Neural progenitor cell (in vitro differentiated cells): ENCODE measurements at places on chromosomes 2 and 18.

DNA sequence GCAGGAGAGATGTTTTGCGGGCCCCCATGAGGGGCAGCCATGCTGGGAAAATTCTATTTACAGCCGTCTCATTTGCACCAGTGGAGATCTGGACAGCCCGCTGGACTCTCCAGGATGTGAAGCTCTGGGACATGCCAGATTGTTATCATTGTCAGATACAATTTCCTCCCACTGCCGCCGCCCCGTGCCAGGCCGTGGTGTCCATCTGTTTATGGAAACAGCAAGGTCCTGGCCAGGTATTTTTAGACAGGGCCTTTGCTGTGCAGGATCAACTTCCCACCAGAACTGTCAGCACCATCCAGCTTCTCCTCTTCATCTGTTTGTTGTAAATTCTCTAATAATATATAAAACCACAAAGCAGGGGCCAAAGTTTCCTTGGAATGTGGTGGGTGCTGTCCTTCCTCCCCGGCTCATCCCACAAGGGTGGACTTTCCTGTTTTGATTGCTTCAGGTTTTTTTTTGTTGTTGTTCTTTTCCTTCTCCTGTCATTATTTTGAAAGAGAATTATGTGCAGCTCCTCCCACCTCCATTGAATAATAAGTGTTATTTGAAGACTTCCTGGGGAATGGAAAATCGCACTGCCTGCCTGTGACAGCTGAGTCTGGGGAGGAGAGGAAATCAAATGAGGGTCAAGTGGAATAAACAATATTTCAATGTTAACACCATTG, 398.1 kb downstream of the TNS1 start:
- H3K4me1 ChIP-seq = peaks cover 6% of the 10 kb centered on the region
- H3K27ac ChIP-seq = no peak overlapping the region
- H3K27me3 ChIP-seq = no peaks in the 10 kb centered on the region

GRCh38 chr2:10831400-10831985, 18.9 kb upstream of the PDIA6 start:
- no peaks in the 10 kb centered on the region for H3K4me1 ChIP-seq
- no peaks in the 10 kb centered on the region for H3K36me3 ChIP-seq
- H3K27me3 ChIP-seq = peaks cover 38% of the 10 kb centered on the region
- H3K27ac ChIP-seq = no peak overlapping the region
- no peak for DNase-seq

DNA sequence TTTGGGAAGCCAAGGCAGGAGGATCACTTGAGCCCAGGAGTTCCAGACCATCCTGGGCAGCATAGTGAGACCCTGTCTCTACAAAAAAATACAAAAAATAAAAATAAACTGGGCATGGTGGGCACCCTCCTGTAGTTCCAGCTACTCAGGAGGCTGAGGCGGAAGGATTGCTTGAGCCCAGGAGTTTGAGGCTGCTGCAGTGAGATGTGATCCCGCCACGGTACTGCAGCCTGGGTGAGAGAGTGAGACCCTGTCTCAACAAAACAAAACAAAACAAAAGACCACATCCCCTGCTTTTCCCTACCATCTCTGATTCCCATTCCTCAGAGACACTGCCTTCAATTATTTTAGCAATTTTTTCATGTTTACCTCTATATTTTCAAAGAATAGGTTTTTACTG, 3.9 kb upstream of the RNF103 start:
- DNase-seq = no peak
- H3K27ac ChIP-seq = no peak overlapping the region
- no peaks in the 10 kb centered on the region for H3K27me3 ChIP-seq
- H3K4me1 ChIP-seq = peaks cover 13% of the 10 kb centered on the region
- no peaks in the 10 kb centered on the region for H3K36me3 ChIP-seq

DNA sequence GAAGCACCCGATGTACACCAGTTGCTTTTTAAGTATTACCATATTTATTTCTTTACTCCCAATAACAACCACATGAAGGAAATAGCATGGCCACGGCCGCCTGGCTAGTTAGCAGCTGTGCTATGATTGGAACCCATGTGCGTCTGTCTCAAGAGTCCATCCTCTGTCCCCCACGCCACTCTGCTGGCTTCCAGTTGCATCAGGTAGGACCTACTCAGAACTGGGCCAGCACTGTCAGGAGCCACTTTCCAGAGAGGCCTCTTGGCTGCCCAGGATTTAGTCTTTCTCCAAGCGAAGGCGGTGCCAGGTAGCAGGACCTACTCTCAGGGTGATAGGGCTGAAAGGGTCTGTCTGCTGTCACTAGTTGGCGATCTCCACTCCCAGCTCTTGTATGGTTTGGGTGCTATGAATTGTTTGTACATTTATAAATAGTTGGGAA, 22.1 kb downstream of the ASB18 start:
- H3K36me3 ChIP-seq = no peaks in the 10 kb centered on the region
- no peak for DNase-seq
- H3K4me1 ChIP-seq = peaks cover 9% of the 10 kb centered on the region
- no peak overlapping the region for H3K4me3 ChIP-seq
- H3K27me3 ChIP-seq = peaks cover 27% of the 10 kb centered on the region
- no peak overlapping the region for H3K27ac ChIP-seq

GRCh38 chr2:81148323-81148722, 843.8 kb upstream of the LRRTM1 start:
- no peak overlapping the region for H3K27ac ChIP-seq
- H3K36me3 ChIP-seq = no peaks in the 10 kb centered on the region
- DNase-seq = no peak
- H3K27me3 ChIP-seq = no peaks in the 10 kb centered on the region
- H3K4me3 ChIP-seq = no peak overlapping the region

DNA sequence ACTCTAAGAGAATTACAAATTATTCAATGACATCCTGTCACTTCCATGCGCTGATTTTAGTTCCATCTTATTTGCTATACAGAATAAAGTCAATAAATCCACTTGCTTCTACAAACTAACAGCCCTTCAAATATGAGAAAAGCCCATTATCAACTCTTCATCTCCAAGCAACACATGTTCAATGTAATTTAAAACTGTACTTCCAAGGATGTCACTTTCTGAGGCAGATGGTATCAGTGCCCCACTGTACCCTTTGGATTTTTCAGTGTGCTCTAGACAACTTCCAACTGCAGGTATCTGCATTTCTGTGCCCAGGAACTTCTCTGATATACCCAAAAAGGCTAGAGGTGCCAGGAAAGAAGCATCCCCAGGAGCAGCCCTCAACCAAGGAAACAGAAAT, 87.6 kb downstream of the SMAD2 start:
- no peak overlapping the region for H3K27ac ChIP-seq
- no peaks in the 10 kb centered on the region for H3K4me1 ChIP-seq
- no peak overlapping the region for H3K4me3 ChIP-seq
- H3K27me3 ChIP-seq = no peaks in the 10 kb centered on the region
- no peak for DNase-seq

DNA sequence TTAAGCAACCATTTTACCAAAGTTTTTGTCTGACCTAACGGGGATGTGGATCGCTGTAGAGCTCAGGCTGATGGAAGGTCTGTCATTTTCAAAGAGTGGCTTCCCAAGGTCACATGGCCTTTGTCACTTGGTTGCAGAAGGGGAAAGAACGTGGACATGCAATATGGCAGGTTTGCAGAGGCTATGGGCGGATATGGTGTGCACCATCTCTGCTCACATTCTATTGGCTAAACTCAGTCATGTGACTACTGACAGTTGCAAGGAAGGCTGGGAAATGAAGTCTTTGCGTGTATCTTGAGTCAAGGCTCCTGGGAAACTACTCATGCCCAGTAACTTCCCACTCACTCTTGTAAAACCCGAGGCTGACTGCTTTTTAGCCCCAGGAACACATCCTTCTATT, 96.8 kb downstream of the ST6GAL2 start:
- no peak overlapping the region for H3K27ac ChIP-seq
- peaks cover 15% of the 10 kb centered on the region for H3K4me1 ChIP-seq
- H3K4me3 ChIP-seq = no peak overlapping the region
- no peaks in the 10 kb centered on the region for H3K36me3 ChIP-seq
- no peak for DNase-seq
- H3K27me3 ChIP-seq = no peaks in the 10 kb centered on the region

DNA sequence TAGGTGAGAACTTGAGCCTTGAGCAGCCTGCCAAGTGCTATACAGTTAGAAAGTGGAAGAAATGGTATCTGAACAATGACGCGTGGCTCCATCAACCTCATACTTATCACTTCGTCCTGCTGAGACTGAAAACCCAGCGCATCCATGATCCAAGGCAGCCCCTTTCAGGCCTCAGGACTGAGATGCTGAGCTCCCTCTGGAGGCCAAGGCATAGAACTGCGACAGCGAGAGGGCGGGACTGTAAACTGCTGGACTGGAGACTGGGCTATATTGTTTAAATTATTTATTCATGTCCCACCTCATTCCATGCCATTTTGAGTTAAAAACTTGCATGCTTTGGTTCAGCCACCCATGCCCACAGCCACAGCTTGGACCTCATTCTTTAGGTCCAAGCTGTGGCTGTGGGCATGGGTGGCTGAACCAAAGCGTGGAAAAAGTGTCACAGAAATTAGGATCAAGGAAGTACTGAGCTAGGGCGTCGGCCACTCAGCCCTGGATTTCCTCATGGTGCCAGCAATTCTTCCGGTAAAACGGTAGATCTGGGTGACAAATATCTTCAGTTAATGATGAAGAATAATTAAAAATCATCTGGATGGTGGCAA, 195.5 kb downstream of the L3MBTL4 start:
- H3K27ac ChIP-seq = no peak overlapping the region
- peak; percentile 87 for DNase-seq
- H3K4me1 ChIP-seq = no peaks in the 10 kb centered on the region
- H3K36me3 ChIP-seq = no peaks in the 10 kb centered on the region
- H3K4me3 ChIP-seq = no peak overlapping the region

GRCh38 chr2:31266804-31267203, 32.9 kb downstream of the EHD3 start:
- DNase-seq = no peak
- no peak overlapping the region for H3K27ac ChIP-seq
- H3K4me1 ChIP-seq = no peaks in the 10 kb centered on the region
- H3K4me3 ChIP-seq = no peak overlapping the region

- H3K27ac ChIP-seq = no peak overlapping the region
- no peaks in the 10 kb centered on the region for H3K4me1 ChIP-seq
- no peaks in the 10 kb centered on the region for H3K27me3 ChIP-seq
- no peak overlapping the region for H3K4me3 ChIP-seq
- no peaks in the 10 kb centered on the region for H3K36me3 ChIP-seq
Measured at GRCh38 chr2:143251681-143252080, 122.5 kb downstream of the ARHGAP15 start.

GRCh38 chr2:20236496-20236895, 11.6 kb upstream of the SDC1 start:
- peaks cover 6% of the 10 kb centered on the region for H3K4me1 ChIP-seq
- H3K4me3 ChIP-seq = no peak overlapping the region
- H3K27ac ChIP-seq = no peak overlapping the region
- no peaks in the 10 kb centered on the region for H3K27me3 ChIP-seq

- H3K4me1 ChIP-seq = no peaks in the 10 kb centered on the region
- H3K4me3 ChIP-seq = peak overlapping the region; percentile 68
- H3K36me3 ChIP-seq = no peaks in the 10 kb centered on the region
- no peak for DNase-seq
- H3K27me3 ChIP-seq = no peaks in the 10 kb centered on the region
Measured at GRCh38 chr2:241734208-241734466, 293 bp upstream of the D2HGDH start.

- H3K4me1 ChIP-seq = no peaks in the 10 kb centered on the region
- DNase-seq = no peak
- H3K4me3 ChIP-seq = no peak overlapping the region
- no peaks in the 10 kb centered on the region for H3K36me3 ChIP-seq
- H3K27me3 ChIP-seq = no peaks in the 10 kb centered on the region
Measured at GRCh38 chr2:146837857-146838256, 1007.0 kb upstream of the ACVR2A start.

- peaks cover 6% of the 10 kb centered on the region for H3K27me3 ChIP-seq
- no peak for DNase-seq
- no peak overlapping the region for H3K27ac ChIP-seq
- no peaks in the 10 kb centered on the region for H3K36me3 ChIP-seq
- H3K4me3 ChIP-seq = no peak overlapping the region
- peaks cover 7% of the 10 kb centered on the region for H3K4me1 ChIP-seq
Measured at GRCh38 chr2:120632796-120633646, 102.6 kb upstream of the GLI2 start.

GRCh38 chr2:95025406-95026319, at the start of gene MAL:
MAL (plus strand) TSS chr2:95025708; CDS start chr2:95025793, 85 bp downstream.
- no peaks in the 10 kb centered on the region for H3K36me3 ChIP-seq
- peak; percentile 31 for DNase-seq
- H3K4me3 ChIP-seq = peak within 1 kb of the TSS; percentile 17
- H3K27me3 ChIP-seq = peaks cover 49% of the 10 kb centered on the region
- H3K27ac ChIP-seq = no peak within 1 kb of the TSS
- H3K4me1 ChIP-seq = no peaks in the 10 kb centered on the region

- H3K4me3 ChIP-seq = no peak overlapping the region
- no peaks in the 10 kb centered on the region for H3K36me3 ChIP-seq
- H3K27me3 ChIP-seq = no peaks in the 10 kb centered on the region
- no peaks in the 10 kb centered on the region for H3K4me1 ChIP-seq
- no peak for DNase-seq
Measured at GRCh38 chr18:21141668-21142422, 30.2 kb upstream of the ROCK1 start.

DNA sequence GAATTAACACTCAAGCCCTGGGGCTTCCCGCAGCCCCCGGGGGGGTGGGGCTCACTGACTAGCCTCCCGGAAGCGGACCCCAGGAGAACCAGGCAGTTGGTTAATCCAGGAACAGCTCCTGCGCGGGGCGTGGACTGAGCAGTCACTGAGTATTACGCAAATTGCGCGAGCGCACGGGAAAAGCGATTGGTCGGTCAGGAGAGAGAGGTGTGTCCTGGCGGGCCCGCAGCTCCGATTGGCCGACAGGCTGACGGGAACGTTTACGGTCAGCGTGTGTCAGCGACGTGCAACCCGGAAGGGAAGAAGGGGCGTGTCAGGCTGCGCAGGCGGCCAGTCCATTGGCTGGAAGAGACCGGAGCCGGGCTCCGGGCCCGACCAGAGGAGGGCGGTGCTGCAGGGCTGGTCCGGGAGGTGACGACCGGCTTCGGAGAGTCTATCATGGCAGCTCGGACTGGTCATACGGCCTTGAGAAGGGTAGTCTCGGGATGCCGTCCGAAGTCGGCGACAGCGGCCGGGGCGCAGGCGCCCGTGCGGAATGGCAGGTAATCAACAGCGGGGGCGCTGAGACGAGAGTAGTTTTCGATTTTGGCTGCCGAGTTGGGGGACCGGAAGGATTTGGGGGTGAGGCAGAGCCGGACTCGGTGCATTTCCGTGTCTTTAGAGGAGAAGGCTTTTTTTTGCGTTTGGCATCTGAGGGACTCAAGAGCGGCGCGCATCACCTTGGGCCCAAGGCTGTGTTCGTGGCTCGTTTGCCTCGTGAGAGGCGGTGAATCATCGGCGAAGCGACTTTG, at the start of gene COQ10B:
TSS of gene COQ10B (plus strand) at position 430 of the 791 bp plus-strand sequence. CDS start at position 439, 9 bp downstream.
- H3K27me3 ChIP-seq = no peaks in the 10 kb centered on the region
- H3K27ac ChIP-seq = peak within 1 kb of the TSS; percentile 88
- no peaks in the 10 kb centered on the region for H3K36me3 ChIP-seq

- no peaks in the 10 kb centered on the region for H3K27me3 ChIP-seq
- peaks cover 9% of the 10 kb centered on the region for H3K4me1 ChIP-seq
- no peak overlapping the region for H3K4me3 ChIP-seq
- H3K36me3 ChIP-seq = no peaks in the 10 kb centered on the region
- no peak overlapping the region for H3K27ac ChIP-seq
Measured at GRCh38 chr18:42821492-42821891, 294.0 kb downstream of the RIT2 start.
